ENCODE measurements at places on chromosomes 7 and 10. TPM values are rescaled to one million over a fixed set of nuclear protein-coding genes. Genes with fewer than 3 reads are reported as not detected.

GRCh38 chr7:104982308-104983075, 31.5 kb upstream of the KMT2E start:
- DNase-seq, result no peak

DNA sequence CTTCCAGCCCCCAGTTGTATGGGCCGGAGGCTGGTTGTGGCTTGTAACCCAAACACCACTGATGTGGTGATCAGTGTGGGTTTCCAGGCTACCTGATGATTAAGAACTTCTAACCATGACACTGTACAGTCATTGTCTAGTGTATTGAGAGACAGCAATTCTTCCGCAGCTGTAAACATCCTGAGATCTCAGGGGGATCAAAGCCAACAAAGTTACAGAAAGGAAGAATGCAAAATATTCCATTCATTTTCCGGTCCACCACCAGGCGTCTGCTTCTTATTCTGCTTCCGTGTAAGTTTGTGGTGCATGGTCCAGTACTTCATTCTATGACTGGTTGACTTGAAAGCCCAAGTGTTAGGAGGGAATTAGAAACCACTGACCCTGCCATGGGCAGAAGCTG, 10.3 kb upstream of the GLI3 start:
- peak; percentile 96 for DNase-seq

C10orf53 gene
- not detected for total RNA-seq

DNA sequence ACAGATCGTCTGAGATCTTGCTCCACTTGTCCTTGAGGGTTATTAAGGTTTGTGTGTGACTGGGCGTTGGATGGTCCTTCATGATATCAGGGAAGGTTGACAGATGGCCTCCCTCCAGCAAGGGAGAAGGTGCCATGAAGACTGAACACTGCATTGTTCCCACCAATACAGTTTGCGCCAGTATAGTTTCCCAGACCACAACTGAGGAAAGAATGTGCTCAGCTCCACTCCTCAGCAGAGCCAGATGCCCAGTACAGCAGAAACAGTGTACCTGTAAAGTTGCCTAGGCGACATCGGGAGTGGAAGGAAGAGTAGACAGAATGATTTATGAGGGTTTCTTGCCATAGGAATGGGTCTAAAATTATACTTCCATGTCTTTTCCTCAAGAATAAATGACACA, 137.5 kb downstream of the ST7 start:
- DNase-seq, result no peak

DNA sequence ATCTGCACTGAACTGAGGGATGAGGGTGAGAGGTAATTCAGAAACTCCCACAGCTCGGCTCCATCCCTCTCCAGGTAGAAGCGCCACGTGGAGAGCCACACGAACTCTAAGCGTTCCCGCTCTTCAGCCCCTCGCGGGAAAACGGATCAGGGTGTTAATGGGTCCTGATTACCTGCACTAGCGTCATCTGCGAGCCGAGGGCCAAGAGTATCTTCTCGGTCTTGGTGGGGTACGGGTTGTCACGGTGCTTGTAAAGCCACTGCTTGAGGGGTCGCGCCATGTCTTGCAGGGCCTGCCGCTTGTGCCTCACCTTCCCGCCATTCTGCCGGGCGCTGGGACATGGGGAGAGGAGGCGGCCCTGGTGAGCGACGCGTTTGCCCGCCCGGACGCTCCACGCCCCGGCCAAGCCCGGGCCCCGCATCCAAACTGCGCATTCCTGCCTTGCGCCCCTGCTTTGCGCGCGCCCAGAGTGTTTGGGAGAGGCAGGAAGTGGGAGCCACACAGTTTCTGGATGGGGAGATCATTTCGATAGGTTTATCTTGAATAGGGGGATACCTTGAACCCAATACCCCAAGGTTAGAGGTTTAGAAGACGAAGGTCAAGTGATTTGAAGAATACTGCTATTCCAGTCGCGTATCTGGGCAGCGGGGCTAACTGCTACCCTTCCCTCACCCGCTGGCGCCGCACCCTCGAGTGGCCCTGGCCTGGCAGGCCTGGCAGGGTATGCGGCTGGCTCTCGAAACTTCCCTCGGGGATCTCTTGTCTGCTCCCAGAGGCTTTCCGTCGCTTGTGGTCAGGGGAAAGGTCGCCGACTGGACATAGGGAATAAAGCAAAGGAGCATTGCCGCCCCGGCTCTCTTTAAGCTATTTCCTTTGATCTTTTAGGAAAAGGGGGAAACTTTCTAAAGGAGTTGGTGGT, 4.2 kb downstream of the MKX start:
- no peak for DNase-seq

DNA sequence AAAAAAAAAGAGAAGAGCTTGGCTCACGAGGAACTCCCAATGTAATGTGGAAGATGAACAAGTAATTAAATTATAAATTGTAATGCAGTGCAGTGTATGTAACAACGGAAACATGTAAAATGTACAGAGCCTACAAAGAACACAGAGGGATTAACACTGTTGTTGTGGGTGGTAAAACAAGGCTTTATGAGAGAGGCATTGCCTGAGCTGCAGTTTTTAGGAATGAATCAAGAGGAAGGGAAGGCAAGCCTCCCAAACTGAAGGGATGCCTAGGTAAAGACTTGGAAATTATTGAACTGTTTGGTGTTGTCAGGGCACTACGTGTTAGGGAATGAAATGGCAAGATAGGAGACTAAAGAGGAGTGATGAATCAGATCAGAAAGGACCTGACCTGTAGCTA, 213.7 kb downstream of the HTR7 start:
- peak; percentile 62 for DNase-seq

GTF2IRD1 gene
- total RNA-seq, result 10.5 TPM

PLXDC2 gene
- total RNA-seq, result 0.27 TPM

PLCE1 gene
- total RNA-seq, result 2.8 TPM

OIT3 gene
- not detected for total RNA-seq

- peak; percentile 51 for DNase-seq
These were observed 3.1 kb downstream of the CYP2W1 start for GRCh38 chr7:985915-986741.

GRCh38 chr7:65250216-65250615, 123.4 kb upstream of the ZNF92 start:
- DNase-seq, result no peak

DNA sequence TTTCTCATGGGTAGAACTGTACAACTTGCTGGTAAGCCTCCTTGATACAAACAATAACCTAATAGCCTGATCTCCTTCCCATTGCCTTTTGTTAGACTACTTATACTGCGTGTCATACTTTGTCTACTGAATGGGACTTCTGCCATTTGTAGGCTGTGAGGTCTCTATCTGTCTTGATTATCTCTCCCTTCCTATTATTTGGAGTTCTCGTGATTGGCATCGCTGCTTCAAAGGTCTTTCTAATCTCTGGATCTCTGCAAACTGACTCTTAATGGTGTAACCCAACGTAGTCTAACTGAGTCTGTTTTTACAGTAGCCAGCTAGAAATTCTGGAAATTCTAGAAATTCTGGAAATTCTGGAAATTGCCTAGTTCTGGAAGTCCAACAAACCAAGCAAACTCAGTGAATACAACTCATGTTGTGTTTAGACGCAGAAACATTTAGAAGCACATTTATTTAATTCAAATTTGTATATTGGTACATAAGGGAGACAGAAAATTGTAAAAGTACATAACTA, 29.8 kb downstream of the PHYHIPL start:
- no peak for DNase-seq

DNA sequence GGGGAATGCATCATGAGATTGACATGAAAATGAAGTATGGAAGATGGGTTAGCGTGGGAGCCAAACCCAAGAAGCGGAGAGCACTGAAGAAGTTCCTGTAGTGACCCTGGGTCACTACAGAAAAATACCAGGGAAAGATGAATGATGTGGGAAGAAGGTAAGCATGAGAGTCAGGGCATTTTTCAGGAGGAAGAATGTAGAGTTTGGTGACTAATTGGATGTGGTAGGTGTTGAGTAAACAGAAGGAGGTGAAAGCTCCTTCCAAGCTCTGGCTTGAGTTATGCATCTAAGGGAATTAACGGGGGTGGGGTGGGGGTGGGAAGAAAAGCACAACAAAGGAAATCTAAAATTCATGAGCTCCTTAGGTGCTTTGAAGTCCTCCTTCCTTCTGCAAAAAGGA, 238.1 kb upstream of the AOAH start:
- peak; percentile 64 for DNase-seq

DNA sequence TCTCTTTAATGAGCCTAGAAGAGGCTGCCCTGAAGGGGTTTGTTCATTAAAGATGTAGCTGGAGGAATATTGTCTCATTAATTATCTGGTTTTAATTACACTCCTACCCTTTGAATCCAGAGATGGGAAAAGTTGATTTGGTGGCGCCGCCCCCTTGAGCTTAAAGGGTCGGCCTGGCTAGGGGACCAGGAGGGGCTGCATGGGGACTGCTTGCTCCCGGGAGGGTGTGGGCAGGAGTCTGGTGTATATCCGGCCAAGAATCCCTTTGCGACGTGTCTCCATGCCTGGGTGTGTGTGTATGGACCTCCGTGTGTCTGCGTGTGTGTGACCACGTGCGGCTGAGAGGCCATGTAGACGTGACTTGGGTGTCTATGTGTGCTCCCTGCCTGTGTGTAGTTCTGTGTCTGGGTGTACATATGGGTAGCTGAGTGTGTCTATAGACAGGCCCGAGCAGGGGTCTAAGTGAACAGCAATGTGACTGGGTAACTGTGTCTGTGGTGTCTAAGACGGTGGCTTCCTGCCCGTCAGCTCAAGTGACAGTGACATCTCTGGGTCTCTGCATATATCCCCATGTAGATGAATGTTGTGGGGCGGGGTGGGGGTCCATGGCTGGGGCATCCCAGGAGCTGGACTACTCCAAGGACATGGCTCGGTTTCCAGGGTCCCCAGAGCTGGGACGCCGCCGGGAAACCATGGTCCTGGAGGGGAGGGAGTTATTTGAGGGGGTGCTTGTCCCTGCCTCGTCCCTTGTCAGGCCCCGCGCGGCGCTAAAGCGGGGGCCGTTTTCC, 10.7 kb downstream of the LBX1 start:
- no peak for DNase-seq

- no peak for DNase-seq
These were observed 27.0 kb downstream of the RAPGEF5 start for GRCh38 chr7:22329816-22330524.

DNA sequence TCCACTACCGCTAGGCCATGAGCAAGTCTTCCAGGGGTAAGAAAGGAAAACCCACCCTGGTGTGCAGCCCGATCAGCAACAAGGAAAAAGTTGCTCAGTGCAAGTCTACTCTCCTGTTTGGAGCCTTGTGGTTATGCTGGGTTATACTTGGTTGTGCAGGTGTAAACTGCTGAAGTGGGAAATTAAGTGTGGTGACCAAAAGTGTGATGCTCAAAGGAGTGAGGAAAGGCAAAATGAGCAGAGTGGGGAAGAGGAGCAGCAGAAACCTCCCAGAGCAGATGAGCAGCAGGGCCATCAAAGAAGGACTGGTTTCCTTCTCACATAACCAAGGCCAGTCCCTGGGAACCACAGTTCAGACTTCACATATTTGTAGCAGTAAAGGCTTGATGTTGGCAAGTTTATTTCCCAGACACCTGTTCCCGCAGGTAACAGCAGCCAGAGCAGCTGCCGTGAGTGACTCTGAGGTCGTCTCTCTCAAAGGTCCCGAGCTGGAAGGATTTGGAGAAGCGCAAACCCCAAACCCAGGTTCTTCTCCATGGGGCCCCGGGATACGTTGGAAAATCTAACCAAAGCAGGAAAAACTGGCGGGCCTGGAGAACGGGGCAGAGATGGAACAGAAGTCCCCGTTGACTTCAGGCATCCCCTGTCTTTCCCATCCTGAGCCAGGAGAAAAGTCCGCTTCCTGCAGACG, 607 bp upstream of the SMO start:
- no peak for DNase-seq

GRCh38 chr10:77043420-77043763, 594.2 kb downstream of the KCNMA1 start:
- peak; percentile 41 for DNase-seq

GIMAP8 gene
- not detected for total RNA-seq

GRCh38 chr7:17299483-17299991, 1.1 kb downstream of the AHR start:
- peak; percentile 15 for DNase-seq

DNA sequence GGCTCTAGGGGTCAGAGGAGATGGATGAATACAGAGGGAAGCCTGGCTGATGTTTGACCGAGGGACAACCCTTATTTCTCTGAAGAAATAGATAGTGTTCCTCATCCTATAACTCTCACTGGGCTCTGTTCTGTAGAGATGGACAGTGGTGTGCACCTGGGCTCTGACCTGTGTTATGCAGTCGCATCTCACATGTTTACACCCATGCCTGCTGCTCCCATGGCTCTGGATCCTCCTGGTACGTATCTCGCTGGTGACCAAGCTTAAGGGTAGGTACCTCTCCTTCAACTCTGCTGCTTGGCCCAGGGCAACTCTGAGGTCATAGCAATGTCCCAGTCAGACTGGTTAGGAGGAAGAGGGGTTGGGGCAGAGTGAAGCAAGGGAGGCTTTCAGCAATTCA, 42.8 kb downstream of the ADRA2A start:
- DNase-seq, result no peak

- no peak for DNase-seq
These were observed 54.8 kb upstream of the TCF7L2 start for GRCh38 chr10:112895292-112895691.

DNA sequence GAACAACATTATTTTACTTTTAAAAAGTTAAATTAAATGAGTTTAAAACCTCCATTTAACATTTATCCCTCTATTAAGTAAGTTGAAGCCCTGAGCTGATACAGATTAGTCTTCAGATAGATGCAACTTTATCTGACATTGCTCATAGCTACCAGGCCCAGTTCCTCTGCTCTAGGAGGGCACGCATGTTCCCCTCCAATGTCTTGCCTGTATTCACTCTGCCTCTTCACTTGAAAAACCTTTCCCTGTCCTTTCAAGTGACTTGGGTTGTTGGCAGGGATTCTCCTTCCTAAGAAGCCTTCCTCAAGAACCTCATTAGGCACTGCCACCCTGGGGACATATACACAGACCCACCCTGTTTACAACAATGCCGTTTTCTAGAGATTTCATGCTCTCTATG, 270.4 kb downstream of the RELN start:
- DNase-seq, result peak; percentile 7

DNA sequence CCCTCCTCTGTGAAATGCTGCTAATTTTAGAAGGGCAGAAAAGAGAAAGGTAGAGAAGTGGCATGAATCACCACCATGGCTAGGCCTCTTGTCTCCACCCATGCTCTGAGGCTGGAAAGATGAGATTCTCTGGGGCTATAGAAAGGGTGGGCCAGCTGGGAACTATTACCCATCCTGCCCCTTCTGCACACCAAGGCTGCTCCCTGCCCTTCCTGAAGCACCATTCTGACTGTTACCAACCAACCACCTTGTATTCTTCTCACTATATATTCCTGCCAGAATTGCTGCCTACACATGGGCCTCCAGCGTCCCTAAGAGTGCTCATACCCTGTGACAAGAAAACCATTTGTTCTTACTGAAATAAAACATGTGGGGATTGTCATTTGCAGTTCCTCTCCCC, 11.4 kb upstream of the DLX6 start:
- no peak for DNase-seq

MDFIC gene
- 32.5 TPM for total RNA-seq

GRCh38 chr10:68492118-68492517, 20.3 kb upstream of the DNA2 start:
- DNase-seq, result no peak

- no peak for DNase-seq
These were observed 164.9 kb upstream of the AGR3 start for GRCh38 chr7:17046666-17047065.

ACHE gene
- total RNA-seq, result 0.27 TPM

GRCh38 chr10:124279882-124280281, 138.8 kb downstream of the OAT start:
- no peak for DNase-seq

- DNase-seq, result no peak
These were observed 28.6 kb upstream of the TRIL start for GRCh38 chr7:28986765-28987110.
